ENCODE measurements at places on chromosomes 12 and 14. TPM values are rescaled to one million over a fixed set of nuclear protein-coding genes. Genes with fewer than 3 reads are reported as not detected.

Gene KERA
- total RNA-seq: not detected

DNA sequence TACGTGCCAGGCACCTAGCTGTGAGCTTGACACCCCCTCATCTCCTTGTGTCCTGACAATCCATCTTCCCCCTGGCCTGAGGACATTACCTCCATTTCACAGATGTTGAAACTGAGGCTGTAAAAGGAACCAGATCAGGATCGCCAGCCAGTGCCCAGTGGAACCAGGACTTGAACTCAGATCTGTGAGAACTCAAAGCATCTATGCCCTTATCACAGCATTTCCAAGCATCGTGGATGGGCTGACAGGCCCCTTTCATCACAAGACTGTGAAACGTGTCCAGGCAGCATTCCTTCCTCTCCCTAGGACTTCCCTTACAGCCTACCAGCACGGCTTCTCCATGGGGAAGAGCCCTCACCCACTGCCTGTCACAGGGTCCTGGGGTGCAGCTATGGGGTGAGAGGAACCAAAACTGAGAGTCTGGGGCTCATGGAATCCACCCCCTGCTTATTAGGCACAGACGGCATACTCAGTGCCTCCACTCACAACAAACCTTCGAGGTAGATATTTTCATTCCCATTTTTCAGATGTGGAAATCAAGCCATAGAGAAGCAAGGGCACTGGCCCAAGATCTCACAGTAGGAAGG, 26.9 kb downstream of the CMKLR1 start:
- no peak for DNase-seq

DNA sequence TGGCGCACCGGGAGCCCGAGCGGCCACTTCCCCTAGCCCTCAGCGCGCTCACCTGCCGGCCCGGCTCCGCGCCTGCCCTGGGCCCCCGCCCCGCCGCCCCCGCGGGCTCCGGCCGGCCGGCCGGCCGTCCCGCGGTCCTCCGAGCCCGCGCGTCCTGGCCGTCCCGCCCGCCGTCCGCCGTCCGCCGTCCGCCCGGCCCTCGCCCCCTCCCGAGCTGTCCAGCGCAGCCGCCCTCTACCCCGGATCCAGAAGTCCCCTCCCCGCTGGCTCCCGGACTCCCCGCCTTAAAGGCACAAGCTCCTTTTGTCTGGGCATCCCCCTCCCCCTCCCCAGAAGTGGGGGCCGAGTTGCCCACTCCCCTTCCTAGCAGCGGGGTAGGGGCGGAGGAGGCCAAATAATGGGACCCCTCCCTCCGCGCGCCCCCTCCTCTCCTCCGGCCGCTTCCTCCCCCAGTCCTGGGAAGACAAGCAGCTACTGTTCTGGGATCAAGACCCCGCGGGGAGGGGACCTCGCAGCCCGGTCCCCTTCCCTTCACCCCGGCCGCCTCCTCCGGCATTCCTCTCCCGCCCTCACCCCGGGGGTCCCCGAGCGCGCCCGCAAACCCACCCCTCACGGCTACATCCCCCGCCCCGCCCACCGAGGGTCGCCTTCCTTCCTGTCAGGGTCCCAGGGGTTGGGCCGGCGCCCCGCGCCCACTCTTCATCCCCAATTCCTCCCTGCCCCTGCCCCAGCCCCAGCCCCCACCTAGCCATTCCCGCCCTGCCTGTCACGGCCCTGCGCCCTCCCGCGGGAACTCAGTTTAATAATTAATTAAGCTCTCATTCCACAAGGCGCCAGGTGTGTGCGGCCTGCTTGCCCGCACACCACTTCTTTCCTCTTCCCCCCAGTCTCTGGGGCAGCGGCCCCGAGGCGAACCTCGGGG, at the start of gene ADCY6:
TSS of gene ADCY6 (minus strand) at position 236 of the 922 bp plus-strand sequence. CDS start 5,655 bp downstream, outside the sequence.
- DNase-seq: peak; percentile 62

DNA sequence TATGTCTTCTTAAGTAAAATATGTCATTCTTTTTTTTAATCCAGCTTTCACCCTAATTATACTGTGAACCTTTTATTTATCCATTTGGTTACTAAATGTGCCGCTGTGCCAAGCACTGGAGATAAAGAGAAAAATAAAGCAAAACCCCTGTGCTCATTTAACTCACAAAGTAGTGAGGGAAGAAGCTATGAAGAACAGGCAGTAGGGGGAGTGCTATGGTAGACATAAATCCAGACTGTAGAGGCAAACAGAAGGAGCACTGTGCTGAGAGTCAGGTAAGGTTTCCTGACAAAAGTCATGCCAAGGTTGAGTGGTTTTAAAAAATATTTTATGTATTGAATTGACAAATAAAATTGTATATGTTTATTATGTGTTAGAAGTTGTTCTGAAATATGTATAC, 188.5 kb upstream of the SYT10 start:
- DNase-seq: no peak

- no peak for DNase-seq
These were observed 6.8 kb downstream of the MAP1LC3B2 start for GRCh38 chr12:116565963-116566362.

Gene SAMD4A
- total RNA-seq: 81.5 TPM

Gene LAG3
- total RNA-seq: not detected

DNA sequence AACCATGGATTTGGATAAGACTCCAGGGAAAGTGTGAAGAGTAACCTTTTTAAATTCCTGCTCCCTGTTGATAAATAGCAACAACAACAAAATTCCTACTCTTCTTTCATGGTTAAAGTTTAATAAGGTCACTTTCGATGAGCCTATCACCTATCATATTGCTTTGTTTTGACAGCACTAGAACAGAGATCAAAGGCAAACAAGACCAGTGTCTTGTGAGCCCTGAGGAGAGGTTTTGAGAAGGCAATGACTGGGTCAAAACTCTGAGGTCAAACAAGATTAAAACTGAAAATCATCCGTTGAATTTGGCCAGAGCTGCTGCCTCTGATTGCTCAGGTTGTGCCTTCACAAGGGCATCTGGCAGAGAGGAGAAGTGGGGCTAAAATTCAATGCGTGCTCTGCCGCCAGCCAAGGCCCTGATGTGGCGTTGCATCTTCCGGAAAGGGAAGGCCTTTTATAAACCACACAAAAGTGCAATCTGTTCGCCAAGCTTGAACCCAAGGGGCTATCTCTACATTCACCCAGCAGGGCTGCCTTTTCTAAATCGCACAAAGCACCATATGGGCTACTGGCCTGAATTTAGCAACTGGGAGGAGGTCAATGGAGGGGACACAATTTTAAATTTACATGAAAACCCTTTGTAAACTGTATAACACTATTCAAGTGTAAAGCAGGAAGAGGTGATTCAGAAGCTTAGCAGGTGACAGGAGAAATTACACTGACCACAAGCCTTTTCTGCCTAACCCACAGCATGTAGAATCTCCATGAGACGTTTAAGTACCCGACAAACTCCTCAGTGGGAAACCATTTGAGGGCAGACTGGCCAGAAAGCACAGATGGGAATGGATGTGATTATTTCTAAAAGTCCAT, 140.8 kb downstream of the DAD1 start:
- DNase-seq: peak; percentile 82

GRCh38 chr12:30926243-30927221, at the start of gene TSPAN11:
TSS of gene TSPAN11 (plus strand) at chr12:30926748. CDS start at chr12:30953992, 27,244 bp downstream.
- no peak for DNase-seq

Gene TMEM132C
- not detected for total RNA-seq

All from renal cortical epithelial cell (primary cell).